ENCODE measurements at places on chromosomes 5 and 9. TPM values are rescaled to one million over a fixed set of nuclear protein-coding genes. Genes with fewer than 3 reads are reported as not detected.

Gene FAM221B
- total RNA-seq, result not detected

Gene CNTFR
- total RNA-seq, result 18.6 TPM

Gene MARCOL
- not detected for total RNA-seq

Gene LTC4S
- total RNA-seq, result 2.7 TPM

Gene IRX2
- 17.6 TPM for total RNA-seq

Gene PLPP7
- 6.6 TPM for total RNA-seq

Gene OTULINL
- 12.0 TPM for total RNA-seq

Gene LCP2
- 3.6 TPM for total RNA-seq

Gene SHISAL2B
- not detected for total RNA-seq

Gene SLC36A3
- total RNA-seq, result not detected

Gene C6
- total RNA-seq, result 0.45 TPM

Gene CCDC180
- total RNA-seq, result 14.2 TPM

Gene NUTM2F
- total RNA-seq, result not detected

Gene FOXD4L3
- not detected for total RNA-seq

Gene ARL10
- total RNA-seq, result 43.6 TPM

Gene FBXW5
- 43.7 TPM for total RNA-seq

Gene KCNV2
- total RNA-seq, result not detected

Gene NPR3
- total RNA-seq, result 3.6 TPM

DNA sequence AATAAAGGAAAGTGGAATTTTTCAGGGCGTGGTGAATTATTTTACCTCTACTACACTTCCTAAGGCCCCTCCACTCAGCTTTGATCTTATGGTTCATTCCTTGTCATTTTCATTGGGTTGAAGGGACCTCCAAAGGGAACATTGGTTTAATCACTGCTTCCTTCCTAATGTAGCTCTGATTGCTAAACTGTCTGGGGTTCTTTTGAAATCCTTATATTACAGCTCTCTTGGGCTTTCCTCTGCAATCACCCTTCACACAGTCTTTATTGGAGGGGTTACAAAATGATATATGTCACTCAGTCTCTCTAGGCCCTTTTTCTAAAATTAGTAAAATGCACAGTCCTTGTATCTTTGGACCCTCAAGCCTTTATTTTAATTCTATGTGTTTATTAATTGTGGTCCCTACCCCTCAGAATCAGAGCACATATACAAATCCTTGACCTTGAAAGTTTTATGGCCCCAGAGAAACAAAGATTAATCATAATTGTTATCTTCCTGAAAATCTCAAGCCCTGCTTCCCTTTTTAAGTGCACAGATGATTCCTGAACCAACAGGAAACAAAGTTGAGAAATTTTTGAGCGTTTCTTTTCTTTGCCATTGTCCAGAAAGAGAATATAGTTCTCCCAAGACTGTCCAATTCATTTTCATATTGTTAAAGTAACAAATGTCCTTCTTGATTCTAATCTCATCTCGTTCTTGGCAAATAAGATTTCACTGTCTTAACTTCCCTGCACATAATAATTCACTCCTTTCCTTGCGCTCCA is 330.0 kb downstream of the ARRDC3 start:
- DNase-seq, result no peak

GRCh38 chr9:93304574-93305496 is 120.9 kb downstream of the WNK2 start:
- peak; percentile 72 for DNase-seq

DNA sequence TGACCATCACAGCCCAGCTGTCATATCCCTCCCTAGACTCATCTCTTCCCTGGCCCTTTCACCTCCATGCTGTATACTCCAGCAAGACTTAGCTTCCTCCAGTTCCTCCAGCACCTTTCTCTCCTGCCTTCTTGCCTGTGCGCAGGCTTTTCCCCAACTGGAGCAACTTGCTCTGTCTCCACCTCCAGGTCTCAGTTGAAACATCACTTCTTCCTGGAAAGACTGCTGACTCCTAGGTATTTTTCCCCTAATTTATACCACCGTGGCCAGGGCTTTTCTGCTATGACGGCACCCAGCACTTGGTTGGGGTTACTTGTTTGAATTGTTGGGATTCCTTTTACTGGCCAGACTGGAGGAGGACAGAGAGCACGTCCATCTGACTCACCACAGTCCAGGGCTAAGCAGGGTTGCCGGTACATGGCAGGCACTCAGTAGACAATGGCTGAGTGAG is 67.5 kb downstream of the KCNIP1 start:
- DNase-seq, result no peak

DNA sequence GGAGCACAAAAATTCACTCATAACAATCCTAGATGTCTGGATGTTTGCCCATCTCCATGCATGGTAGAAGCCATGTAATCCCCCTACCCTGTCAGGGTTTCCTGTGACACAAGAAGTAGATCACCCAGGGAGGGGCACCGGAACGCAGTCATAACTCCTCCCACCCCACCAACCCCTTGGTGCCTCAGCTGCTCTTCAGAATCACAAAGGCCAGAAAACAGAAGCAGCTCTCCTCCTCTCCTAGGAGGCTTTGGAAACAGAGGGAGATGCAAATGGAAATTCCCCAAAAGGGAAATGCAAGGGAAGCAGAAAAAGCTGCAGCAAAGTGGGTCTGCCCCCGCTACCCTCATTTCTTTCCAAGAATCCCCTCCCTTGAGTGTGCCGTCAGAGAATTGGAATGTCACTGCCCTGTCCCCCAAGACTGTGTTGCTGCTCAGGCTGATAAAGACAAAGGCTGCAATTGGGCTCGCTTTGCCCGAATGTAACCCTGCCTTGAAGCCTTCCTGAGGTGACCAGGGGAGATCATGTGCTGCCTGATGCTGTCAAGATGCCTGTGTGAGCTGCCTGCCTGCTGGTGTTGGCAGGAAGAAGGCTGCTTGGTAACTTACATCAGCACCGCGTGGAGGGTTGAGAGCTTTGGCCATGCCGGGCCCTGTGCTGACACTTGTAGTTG is 65.5 kb upstream of the ABCA1 start:
- peak; percentile 20 for DNase-seq

DNA sequence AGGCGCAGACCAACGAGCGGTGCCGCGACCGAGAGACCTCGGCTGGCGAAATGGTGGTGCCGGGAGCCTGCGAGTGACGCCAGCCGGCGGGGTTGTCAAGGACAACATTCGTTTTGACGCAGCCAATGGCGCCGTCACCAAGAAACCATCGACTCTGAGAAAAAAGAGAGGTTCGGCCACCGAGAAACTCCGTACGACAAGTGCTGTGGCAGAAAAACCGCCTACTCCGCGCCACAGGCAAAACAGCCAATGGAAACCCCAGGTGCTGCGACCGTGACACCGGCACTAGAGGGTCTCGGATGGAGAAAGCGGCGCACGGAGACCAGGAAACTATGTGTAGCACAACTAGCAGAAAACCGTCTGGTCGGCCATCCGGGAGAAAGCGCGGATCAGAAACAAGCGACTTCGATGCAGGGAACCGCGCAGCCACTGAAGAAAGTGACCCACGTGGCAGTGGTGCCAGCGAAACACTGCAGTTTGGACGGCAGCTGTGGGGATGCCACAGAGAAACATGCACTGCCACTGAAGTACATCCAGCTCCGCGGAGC is 88.8 kb downstream of the ANXA2R start:
- DNase-seq, result no peak

DNA sequence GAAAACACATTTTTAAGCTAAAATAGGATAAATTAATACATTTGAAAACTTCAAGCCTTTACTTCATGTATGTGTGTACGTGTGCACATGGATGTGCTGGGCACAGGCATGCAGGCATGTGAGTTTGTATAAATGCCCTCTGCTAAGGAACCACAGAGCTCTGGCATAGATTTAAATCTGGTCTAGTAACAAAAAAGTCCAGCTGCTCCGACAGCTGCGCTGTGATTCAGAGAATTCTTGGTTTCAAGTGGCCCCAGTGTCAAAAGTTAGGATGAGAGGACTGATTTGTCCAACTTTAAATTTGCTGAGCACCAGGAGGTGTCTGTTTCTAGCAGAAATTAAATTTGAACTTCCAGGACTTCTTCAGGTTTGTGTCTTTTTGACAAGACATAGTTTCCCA is 203.7 kb upstream of the TUT7 start:
- no peak for DNase-seq

- no peak for DNase-seq
Observed at GRCh38 chr5:134536876-134537275, 11.4 kb downstream of the JADE2 start.

- peak; percentile 6 for DNase-seq
Observed at GRCh38 chr9:82957529-82958379, 105.2 kb downstream of the RASEF start.

- DNase-seq, result no peak
Observed at GRCh38 chr5:169856571-169856970, 123.7 kb downstream of the INSYN2B start.

- DNase-seq, result no peak
Observed at GRCh38 chr9:14992081-14992480, 81.9 kb upstream of the FREM1 start.

DNA sequence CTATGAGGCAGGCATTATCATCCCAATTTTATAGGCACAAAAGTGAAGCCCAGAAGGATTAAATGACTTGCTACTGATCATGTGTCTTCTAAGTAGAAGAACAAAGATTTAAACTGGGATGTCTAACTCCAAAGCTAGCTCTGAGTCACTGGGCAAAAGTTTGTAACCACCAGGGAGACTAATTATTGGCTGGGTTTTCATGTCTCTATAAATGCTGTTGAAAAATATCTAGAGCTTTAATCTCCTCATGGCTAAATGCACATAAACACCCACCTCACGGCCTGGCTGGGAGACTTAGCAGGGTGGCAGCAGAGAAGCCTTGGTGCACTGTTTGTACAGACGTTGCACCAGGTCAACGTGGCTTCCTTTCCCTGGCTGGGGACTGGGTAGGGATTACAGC is 144.6 kb downstream of the MELK start:
- no peak for DNase-seq

- DNase-seq, result no peak
Observed at GRCh38 chr5:50853151-50853550, 186.7 kb downstream of the PARP8 start.

DNA sequence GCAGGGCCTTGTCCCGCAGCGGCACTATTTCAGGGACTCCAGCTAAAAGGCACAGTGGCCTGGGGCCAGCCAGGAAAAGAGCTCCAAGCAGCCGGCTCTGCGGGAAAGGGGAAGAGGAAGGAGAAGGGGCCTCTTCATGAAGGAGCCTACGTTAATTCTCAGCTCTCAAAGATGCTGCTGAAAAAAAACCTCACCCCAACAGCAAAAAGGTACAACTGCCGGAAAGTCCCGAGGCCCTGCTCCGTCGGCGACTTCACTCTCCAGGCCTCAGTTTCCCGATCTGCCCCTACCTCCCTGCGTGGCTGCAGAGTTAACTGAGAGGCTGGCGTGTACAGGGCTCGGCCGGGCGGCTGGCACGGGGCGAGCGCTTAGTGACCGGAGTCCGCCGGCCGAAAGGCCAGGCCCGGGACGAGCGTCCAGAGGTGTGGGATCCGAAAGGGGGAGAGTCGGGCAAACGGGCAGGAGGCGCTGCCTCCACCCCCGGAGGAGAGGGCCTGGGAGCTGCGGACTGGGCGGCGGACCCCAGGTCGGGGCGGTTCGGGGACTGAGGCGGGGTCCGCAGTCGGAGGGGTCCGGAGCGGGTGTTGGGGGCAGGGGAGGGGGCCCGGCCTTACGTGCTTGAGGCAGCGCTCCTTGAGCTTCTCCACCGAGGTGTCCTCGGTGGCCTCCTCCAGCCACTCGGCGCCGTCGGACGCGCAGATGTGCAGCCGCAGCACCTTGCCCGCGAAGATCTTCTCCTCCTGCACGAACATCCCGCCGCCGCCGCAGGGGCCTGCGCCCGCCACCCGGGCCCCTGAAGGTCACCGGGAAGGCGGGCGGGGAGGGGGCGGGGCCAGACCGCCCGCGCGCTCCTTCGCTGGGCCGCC is 529 bp downstream of the UBAC1 start:
- no peak for DNase-seq

- no peak for DNase-seq
Observed at GRCh38 chr5:94471521-94471920, 146.9 kb downstream of the KIAA0825 start.

DNA sequence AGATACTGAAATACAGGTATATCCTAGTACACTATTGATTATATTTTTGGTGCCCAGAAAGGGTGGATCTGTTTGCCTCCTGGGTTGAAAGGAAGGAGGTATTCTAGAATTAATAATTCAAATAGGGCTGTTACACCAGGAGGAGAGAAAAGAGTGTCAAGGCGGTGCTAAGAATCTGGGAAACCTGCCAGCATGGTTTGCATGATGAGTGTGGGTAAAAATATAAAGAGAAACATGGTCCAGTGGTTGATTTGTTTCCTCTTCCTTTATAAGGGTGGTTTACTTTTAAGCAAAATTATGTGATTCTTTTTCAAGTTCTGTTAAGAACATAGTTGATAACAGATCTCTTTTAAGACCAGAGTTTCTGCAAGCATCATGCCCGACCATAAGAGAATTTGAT is 69.4 kb upstream of the NFIB start:
- DNase-seq, result peak; percentile 37

DNA sequence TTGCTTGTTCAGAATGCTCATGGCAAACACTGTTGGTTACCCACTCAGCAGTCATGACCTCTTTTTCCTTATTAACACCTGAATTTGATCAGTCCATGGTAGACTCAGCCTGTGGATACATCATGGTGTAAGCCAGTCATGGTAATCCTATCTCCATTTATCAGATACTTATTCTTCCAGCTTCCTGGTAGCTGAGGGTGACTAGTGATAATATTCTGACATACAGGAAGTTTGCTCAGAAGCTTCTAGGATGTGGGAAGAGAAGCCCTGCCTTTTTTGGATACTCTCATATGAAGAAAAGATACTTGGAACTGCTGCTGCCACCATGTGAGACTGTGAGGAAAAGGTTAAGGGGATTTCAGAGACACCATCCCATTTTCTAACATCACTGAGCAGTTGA is 7.3 kb downstream of the GDA start:
- no peak for DNase-seq

DNA sequence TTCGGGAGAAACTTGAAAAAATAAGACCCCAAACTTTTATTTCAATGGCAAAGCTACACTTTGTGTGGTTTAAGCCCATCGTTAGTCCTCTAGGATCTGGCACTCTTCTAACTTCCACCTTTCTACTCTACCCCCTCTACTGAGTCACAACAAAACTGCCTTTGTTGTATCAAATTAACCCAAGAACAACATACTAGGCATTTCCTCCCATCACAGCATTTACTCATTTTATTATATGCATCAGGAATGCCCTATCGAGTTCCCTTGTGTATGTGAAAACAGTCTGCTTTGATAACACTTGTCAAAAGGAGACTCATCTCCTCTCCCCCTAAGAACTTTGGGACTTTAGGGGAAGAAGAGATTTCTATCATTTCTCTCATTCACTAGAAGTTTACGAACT is 158.9 kb upstream of the FREM1 start:
- no peak for DNase-seq

- peak; percentile 52 for DNase-seq
Observed at GRCh38 chr9:123544007-123544827, 188.2 kb downstream of the CRB2 start.

GRCh38 chr5:147831465-147831864 is at the start of gene SPINK1:
TSS of gene SPINK1 (minus strand) at chr5:147831671. CDS start at chr5:147831577, 94 bp downstream.
- DNase-seq, result no peak
